Mammary epithelial cell (primary cell): ENCODE measurements at places on chromosomes 1 and 21. TPM values are rescaled to one million over a fixed set of nuclear protein-coding genes. Genes with fewer than 3 reads are reported as not detected.
A peak's percentile ranks its signal among the peaks of the same experiment; 100 is the strongest.

DNA sequence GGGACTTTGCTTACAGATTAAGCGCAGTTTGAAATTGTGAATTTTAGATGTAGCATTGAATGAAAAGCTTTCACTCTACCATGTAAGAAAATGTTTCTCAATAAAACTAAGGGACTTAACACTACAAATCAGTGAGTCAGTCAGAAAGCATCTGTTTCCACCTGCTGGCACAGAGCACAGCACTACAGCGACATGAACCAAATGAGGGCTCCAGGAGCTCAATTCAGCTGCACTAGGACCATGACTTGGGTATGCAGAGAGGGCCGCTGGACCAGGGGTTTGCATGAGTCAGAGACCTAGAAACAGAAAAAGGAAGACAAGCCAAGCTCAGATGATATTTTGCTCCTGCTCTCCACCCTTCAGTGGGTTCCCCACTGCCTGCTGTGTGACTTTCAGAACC lies 5.2 kb downstream of the SUSD4 start:
- DNase-seq, result peak; percentile 21

TTC22 gene
- polyA plus RNA-seq, result 7.0 TPM

GRCh38 chr1:223214261-223214807 lies 71.3 kb upstream of the TLR5 start:
- no peak for DNase-seq

- DNase-seq, result no peak
These were observed 108.4 kb upstream of the ZNHIT6 start for GRCh38 chr1:85816606-85817005.

DNA sequence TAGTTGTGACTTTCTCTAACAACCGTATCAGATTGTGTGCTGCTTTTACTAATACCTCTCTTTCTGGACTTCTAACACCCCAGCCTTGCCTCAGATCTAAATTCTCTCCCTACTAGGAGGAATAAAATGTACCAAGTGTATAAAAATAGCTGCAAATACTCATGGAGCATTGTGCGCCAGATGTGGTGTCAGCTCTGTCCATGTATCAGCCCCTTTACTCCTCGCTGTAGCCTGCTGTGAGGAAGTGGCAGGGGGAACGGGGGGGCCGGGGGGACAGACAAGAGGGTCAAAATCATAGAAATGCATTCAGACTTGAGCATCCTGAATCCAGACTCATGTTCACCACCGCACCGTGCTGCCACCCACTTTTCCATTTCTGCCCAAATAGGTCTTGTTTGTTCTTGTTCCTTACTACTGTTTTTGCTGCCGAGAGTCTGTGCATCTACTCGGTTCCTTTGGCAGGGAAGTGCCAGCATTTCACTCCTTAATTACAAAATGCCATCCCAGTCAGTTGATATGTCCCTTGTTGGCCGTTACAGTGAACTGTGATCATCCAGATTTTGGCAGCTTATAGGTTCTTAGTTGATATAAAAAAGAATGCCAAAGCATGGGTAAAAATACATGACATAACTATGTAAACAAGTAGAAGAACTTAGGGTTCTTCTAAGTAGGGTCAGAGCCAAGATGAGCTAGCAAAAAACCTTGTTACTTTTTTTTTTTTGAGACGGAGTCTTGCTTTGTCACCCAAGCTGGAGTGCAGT lies 76.4 kb downstream of the UBE4B start:
- no peak for DNase-seq

DNA sequence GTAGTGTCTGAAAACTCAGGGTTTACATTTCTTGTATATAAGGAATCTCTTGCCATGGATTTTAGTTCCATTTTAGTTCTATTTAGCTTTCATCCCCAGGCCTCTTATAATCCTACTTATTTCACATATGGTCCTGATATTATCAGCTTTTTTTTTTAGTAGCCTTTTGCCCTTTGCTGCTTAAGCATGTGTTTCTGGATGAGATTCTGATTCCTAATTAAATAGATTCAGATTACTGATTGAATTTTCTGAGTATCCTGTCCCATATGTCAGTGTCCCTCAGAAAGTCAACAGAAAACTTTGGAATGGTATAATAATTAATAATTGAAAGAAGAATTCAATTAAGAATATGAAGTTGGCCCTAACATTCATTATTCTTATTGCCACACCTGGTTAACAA lies 134.7 kb upstream of the HOOK1 start:
- no peak for DNase-seq

DNA sequence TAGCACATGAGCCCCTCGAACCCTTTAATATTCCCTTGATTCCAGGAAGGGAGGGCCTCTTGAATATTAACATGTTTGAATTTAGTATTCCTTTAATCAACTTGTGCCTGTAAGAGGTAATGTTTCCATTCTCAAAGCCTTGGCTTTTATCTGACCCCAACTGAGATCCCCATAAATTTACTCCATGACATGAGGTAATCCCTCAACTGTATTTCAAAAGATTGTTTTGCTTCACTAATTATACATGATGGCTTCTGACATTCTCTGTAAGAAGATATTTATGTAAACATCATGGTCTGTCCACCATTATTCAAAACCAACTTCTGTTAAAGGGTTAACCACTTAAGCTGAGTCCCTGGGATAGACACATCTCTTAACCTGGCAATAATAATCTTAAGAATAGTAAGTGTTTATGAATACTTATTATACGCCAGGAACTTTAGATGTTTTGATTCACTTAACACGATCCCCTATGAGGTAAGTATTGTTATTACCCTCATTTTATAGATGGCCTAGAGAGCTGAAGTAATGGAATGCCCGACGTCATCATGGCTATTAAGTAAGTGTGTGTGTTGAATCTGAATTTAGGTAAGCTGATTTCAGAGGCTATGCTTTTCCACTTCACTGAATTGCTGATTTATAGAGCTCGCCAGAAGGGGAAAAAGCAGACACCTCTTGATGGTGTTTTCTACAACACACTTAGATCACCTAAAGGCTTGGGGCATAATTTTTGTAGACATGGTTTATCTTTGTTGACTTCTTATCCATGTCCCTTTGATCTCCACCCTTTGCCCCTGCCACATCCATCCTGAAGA lies 11.1 kb downstream of the KRTAP19-1 start:
- no peak for DNase-seq

DNA sequence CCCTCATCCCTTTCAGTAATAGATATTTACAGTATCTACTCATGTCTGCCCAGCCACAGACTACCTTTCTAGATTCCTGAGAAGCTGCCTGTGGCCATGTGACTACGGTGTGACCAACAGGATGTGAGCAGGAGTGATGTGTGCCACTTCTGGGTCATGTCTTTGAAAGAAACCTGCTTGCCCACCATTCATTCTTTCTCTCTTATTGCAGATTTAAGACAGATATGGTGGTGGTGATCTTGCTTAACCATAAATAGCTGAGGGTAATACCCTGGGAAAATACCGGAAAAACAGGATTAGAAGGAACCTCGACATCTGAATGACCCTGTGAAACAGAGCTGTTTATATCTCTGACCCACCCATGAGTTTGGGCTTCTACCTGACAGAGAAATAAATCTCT lies 41.6 kb upstream of the GUCA2A start:
- DNase-seq, result peak; percentile 87

PHTF1 gene
- polyA plus RNA-seq, result 8.0 TPM

- DNase-seq, result peak; percentile 46
These were observed 480.2 kb downstream of the COL11A1 start for GRCh38 chr1:102628109-102628613.

VHLL gene
- polyA plus RNA-seq, result not detected
